ENCODE measurements at places on chromosomes 4 and X.
A peak's percentile ranks its signal among the peaks of the same experiment; 100 is the strongest.

DNA sequence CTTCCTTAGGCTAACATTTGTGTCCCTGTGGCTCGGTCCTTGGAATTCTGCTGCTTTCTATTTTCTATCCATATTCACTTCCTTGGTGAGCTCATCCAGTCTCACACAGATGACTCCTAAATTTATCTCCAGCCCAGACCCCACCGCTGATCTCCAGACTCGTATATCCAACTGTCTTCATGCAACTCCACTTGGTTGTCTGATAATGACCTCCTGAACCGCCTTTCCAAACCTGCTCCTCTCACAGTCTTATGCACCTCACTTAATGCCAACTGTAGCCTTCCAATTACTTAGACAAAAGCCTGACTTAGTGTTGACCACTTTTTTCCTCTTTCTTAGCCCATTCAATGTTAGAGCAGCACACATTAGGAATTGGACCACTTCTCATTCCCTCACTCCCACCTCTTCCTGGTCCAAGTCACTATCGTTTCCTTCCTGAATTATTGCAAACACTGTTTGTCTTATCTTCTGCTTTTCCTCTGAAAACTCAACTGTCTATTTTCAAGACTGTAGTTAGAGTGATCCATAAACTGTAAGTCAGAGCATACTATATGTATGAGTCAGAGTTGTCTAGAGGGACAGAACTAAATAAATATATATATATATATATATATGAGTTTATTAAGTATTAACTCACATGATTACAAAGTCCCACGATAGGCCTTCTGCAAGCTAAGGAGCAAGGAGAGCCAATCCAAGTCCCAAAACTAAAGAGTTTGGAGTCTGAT, 292.5 kb downstream of the UNC5C start:
- no peak for DNase-seq

- DNase-seq: no peak
Observed at GRCh38 chr4:63302078-63302477, 1107.2 kb downstream of the TECRL start.

- DNase-seq: no peak
Observed at GRCh38 chrX:45859407-45859806, 658.7 kb upstream of the DIPK2B start.

GRCh38 chrX:153883163-153883843, 2.7 kb downstream of the L1CAM start:
- DNase-seq: no peak

DNA sequence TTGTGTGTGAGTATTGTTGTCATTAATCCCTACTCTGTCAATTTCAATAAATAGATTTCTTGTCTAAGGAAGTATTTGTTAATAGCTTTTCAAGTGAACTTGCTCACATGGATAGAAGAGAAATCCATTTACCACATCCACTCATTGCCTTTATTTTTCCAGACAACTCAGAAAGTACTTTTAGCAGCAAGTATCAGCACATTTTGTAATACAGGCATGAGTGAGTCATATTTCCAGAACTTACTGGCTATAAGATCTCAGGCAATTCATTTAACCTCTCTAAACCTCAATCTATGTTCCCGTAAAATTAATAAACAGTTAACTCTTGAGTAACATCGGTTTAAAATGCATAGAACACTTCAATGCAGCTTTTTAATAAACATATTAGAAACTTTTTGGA, 317.9 kb upstream of the PCDH7 start:
- DNase-seq: no peak

GRCh38 chr4:110198435-110199416, at the start of gene ELOVL6:
TSS of gene ELOVL6 (minus strand) at chr4:110198615. CDS start at chr4:110198335, 280 bp downstream.
- peak; percentile 81 for DNase-seq

- DNase-seq: no peak
Observed at GRCh38 chr4:168715896-168716295, 219.0 kb downstream of the PALLD start.

DNA sequence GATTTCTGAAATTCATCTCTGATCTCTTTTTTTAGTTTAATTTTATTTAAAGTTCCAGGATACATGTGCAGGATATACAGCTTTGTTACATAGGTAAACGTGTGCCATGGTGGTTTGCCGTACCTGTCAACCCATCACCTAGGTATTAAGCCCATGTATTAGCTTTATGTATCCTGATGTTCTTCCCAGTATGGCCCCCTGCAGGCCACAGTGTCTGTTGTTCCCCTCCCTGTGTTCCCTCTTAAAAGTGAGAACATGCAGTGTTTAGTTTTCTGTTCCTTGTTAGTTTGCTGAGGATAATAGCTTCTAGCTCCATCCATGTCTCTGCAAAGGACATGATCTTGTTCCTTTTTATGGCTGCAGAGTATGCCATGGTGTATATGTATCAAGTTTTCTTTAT, 153.2 kb downstream of the RAPGEF2 start:
- DNase-seq: no peak

DNA sequence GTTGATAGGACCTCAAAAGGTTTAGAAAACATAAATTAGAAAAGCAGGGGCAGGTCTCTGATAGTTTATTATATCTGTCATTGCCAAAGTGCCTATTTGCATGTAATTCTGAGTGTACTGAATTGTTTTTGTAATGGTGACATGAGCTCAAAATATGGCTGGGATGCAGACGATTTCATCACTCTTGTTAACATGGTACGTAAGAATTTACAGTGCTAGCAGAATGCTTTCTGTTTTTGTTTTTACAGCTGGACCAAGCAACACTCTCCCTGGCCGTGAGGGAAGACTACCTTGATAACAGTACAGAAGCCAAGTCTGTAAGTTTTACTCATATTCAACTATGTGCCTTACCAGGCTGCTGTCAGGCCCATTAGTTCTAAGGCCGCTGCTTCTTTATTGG, 58.1 kb downstream of the PHEX start:
- no peak for DNase-seq

GRCh38 chr4:6724421-6725111, 8.6 kb downstream of the BLOC1S4 start:
- DNase-seq: no peak

GRCh38 chr4:152334931-152335330, 201.0 kb downstream of the FBXW7 start:
- no peak for DNase-seq

DNA sequence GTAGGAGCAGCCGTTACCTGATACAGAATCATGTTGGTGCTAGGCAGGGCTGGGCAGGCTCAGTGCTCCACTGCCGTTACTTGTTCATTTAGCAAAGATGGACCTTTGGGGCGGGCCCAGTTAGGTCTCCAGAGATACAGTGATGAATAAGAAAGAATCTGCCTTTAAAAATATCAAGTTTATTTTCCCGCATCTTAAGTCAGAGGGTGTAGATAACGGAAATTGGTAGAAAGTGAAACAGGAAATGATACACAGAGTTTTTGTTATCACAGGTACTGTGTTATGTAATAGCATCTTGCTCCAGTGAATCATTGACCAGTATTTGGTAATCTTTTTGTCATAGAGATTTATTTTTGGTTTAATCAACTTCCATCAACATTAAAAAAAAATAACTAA, 5.5 kb downstream of the TMEM131L start:
- no peak for DNase-seq

DNA sequence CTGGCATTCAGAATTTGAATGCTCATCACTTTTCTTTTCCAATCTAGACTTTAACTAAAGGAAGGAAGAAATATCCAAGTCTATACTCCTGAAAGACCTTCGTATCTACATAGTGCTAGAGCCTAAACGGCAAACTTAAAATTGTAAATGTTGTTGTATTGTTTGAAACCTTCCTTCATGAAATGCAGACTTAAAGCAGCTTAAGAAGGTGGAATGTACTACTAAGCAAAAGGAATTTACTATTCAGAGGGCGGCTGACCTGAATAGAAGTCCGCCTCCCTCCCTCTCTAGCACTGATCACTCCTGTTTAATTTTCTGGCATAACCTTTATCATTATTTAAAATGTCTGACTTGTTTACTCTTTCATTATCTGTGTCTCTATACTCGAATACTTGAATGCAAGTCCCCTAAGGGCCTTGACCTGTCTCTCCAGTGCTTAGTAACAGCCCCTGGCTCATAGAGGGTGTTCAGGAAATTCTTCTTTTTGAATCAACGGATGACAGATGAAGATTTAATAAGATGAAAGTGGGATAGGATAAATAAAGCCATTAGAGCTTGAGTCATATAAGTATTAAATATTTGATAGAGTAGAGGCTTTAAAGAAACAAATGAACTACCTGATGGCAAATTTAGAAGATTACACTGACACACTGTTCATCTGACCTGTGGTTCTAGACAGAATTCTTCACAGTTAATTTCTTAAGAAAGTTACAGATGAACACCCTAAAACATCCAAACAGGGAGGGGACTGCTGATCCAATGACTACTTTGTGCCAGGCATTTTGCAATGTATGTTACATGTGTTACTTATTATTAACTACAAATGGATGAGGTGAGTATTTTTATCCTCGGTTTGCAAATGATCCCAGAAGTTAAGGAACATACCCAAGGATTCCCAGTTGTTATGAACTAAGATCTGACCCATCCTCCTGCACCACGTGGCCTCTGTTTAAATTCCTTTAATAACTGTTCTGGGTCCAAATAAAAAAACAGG, 20.2 kb upstream of the RBPJ start:
- no peak for DNase-seq

GRCh38 chr4:156710365-156711192, 261.0 kb downstream of the PDGFC start:
- DNase-seq: no peak

- no peak for DNase-seq
Observed at GRCh38 chrX:22686138-22686541, 313.6 kb upstream of the DDX53 start.

DNA sequence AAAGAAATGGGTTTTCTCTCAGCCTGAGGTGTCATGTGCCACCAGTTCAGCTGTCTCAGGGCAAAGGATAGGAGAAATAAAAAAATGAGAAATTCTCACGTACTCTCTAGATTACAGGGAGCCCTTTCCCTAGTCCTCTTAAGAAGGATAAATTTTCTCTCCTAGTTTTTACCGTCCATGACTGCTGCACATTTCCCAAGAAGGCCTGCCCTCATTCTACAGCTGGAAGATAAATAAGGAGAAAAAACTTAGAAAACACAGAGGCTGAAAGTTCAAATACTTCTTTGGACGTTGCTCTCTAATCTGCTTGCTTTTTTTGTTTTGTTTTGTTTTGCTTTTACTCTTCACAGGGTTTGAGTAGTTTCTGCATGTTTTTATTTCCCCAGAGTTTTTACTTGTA, 211.9 kb downstream of the DCAF12L2 start:
- DNase-seq: no peak

GRCh38 chr4:87542734-87543312, 13.6 kb upstream of the SPARCL1 start:
- DNase-seq: no peak

- no peak for DNase-seq
Observed at GRCh38 chr4:182413550-182413949, 170.3 kb downstream of the TENM3 start.

DNA sequence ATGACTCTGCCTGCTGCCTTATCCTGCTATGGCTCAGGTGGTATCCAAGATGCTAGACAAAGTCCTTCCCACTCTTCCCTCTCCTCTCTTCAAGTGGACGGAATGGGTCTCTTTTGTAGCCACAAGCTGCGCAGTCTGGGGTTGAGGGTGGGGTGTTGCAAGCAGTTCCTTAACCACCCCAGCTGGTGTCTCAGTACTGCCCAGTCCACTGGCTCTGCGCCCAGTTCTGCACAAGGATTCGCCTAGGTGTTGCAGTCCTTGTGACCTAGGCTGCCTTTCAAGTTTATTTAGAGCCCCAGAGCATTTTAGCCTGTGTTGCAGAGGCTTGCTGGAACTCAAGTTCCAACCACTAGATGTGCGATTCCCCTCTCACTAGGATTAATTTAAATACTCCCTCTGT, 120.7 kb downstream of the NEXMIF start:
- DNase-seq: no peak

- no peak for DNase-seq
Observed at GRCh38 chr4:133801883-133802282, 399.7 kb downstream of the PABPC4L start.

DNA sequence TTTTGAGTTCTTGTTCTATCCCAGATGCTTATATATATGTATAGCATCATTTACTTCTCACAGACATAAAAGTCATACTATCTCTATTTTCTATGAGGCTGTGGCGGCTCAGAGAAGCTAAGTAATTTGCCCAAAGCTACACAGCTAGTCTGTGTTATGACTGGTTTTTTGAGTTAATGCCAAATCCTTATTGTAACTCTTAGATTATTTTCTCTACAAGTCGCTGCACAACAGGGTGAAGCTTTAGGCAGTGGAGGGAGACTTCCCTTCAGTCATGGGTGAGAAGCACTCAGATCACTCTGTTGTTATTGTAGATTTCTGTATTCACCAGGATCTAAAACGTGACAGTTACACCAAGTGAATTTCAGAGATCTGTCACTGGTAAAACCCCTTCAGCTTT, 48.1 kb downstream of the WWC2 start:
- no peak for DNase-seq

DNA sequence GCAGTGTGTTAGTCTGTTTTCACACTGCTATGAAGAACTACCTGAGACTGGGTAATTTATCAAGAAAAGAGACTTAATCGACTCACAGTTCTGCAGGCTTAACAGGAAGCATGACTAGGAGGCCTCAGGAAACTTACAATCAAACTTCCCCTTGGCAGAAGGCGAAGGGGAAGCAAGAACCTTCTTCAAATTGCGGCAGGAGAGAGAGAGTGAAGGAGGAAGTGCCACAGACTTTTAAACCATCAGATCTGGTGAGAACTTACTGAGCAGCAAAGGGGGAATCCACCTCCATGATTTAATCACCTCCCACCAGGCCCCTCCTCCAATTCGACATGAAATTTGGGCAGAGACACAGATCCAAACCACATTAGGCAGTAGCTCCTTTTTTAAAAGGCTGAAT, 59.2 kb upstream of the LEF1 start:
- no peak for DNase-seq

DNA sequence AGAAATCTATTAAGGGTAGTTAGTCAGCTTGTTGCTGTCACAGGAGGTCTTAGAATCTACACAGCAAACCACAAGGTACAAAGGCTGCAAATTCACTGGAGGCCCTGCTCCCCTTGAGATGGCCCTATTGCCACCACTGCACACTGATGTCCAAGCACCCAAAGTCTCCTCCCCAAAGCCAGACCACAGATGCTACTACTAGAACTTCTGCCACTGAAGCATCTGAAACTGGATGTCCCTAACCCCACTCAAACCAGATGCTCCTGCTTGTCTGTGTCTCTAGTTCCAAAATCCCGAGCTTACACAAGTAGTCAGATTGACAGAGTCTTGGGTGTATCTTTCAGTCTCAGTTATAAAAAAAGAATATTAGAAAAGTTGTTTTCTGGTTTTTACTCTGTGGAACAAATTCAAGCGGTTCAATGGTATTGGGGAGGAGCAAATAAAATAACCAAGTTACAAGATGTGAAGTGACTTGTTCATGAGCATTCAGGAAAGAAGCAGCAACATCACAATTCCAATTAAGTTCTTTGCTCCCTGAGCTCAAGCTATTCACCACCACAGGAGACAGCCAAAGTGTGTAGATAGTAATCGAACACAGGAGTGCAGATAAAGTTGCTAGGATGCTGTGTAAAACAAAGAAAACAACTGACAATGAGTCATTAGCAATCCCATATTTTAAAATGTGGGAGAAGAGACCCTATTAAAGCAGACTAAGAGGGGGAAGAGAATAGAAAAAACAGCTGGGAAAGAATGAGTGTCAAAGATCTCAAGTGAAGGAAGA, 352.3 kb downstream of the PDGFC start:
- DNase-seq: no peak

All from neural crest cell (in vitro differentiated cells).